WTC11 (cell line): ENCODE measurements at places on chromosomes 4 and X. TPM values are rescaled to one million over a fixed set of nuclear protein-coding genes. Genes with fewer than 3 reads are reported as not detected.

GRCh38 chr4:28443371-28443770, 1582.7 kb downstream of the STIM2 start:
- no peak for DNase-seq

DNA sequence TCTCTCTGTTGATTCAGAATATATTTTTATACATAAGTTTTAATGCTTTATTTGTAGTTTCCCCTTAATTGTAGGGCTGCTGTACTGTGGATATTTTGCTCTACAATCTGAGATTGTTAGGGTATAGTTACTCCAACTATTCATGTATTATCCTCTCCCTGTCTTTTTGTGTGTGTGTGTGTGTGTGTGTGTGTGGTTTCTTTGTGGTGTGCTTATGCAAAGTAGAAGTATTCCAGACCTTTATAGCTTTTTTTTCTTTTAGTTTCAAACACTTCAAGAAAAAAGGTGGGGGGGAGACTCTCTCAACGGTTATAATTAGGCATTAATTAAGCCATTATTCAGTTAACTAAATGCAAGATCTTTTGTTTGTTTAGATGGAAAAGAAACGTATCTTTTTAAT, 6.7 kb downstream of the SMAD1 start:
- no peak for DNase-seq

DNA sequence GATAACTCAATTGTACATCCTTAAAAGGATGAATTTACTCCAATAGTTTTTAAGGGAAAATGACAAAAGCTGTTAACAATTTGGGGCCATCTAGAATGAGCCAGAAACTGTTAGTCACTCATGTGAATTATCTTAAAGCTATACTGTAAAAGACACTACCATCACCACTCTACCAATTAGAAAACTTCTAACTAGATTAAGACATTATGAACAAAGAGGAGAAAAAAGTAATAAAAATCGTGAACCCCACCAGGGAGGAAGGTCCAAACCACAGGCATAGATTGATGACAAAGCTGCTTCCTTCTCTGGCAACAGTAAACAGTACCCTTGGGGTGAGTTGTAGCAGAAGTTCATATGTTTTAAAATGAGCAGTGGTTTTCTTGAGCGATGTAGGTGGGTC, 106.1 kb downstream of the PDGFC start:
- no peak for DNase-seq

DNA sequence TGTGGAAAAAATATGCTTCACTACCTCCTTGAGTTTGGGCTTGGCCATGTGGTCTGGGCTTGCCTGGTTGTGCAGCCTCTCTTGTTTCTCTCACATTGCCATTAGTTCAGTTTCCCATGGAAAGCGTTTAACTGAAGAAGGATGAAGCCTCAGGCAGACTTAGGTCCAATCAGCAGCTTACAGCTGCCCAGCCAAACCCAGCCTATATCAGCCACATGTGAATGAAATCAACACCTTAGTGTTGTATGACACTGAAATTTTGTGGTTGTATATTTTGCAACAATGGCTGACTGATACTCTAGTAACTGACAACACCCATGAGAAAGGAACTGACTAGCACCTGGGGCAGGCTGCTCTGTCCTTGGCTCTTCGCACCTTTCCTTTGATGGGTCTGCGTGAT, 81.2 kb downstream of the KLF8 start:
- no peak for DNase-seq

Gene DRD5
- 0.07 TPM in 2 of 3 replicates, not detected in the other for total RNA-seq

DNA sequence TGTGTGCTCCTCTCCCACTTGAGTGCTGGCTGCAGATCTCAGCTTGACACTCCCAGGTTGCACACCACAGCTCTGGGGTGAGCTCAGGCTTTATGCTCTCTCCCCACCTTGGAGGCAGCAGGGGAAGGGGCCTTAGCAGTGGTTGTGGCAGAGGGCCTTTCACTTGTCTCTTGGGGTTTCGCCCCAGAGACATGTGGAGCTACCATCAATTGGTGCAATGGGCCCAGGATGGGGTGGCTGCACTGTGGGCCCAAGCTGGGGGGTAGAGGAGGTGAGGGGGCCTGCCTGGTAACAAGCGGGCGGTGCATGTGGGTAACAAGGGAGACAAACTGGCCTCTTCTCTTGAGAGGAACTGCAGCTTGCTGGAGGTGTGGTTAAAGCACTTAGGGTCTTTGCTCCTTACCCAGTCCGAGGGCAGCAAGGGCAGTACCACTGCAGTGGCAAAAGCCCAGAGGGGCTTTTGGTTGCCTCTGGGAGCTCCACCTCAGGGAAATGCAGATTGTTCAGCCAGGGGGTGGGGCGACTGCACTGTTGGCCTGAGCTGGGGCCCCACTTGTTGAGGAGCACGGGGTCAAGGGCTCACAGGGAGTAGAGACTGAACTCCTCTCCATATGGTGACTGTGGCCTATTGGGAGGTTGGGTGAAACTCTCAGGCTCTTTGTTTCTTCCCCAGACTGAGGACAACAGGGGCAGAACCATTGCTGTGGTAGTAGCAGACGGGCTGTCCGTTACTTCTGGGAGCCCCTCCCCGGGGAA, 30.5 kb upstream of the OR13H1 start:
- no peak for DNase-seq

DNA sequence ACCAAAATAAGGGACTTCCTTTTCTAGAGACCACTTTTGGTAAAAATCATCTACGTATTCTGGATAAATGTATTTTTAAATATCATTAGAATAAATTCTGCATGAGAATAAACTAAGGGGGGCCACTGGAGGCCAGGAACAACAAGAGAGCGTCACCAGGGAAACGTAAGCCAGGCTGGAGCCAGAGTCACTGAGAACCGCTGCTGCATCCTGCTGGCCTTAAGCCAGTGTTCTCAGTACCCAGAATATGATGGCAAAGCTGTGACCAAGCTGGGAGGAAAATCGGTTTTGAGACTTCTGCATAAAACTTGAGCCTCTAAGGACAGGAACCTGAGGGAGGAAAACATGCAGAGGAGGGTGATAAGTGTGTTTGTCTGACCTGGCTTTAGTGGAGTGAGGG, 63.0 kb upstream of the FAM9A start:
- no peak for DNase-seq

DNA sequence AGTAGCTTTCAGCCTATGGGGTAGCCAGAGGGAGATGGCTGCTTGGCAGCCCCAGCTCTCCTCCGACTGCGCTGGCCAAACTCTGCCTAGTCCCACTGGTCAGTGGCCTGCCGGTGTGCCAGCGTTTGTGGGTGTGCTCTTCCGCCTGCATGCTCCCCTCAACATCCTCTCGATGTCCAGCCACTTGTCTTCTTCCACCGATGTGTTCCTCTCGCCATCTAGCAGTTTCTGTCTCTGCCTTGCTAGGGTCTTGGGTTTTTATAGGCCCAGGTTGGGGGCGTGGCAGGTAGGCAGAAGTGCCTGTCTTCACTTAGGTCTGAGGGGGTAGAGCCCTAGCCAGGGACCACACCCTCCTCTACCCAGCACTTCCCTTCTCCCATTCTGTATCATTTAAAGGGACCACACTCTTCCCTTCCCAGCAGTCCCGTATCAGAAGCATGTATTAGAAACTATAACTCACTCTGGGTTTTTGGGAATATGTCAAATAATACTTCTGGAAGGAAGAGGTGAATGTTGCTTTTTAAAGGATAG, 124.4 kb downstream of the KDM6A start:
- DNase-seq: no peak

DNA sequence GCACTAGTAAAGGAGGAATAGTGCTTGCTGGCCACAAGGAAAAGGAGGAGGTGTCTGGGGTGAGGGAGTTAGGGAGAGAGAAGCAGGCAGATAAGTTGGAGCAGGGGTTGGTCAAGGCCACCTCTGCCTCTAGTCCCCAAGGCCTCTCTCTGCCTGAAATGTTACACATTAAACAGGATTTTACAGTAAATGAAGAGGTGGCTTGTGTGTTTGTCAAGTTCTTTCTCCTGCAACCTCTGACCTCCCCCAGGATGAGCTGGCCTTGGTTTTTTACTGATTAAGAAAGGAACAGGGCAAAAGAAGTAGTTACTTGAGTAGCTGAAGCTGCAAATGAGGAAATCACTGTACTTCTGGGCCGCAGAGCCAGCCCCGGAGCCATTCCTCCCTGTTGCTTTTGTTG, 2.0 kb downstream of the GJB1 start:
- no peak for DNase-seq

- no peak for DNase-seq
These were observed 969.3 kb upstream of the FTHL17 start for GRCh38 chrX:32041181-32041580.

DNA sequence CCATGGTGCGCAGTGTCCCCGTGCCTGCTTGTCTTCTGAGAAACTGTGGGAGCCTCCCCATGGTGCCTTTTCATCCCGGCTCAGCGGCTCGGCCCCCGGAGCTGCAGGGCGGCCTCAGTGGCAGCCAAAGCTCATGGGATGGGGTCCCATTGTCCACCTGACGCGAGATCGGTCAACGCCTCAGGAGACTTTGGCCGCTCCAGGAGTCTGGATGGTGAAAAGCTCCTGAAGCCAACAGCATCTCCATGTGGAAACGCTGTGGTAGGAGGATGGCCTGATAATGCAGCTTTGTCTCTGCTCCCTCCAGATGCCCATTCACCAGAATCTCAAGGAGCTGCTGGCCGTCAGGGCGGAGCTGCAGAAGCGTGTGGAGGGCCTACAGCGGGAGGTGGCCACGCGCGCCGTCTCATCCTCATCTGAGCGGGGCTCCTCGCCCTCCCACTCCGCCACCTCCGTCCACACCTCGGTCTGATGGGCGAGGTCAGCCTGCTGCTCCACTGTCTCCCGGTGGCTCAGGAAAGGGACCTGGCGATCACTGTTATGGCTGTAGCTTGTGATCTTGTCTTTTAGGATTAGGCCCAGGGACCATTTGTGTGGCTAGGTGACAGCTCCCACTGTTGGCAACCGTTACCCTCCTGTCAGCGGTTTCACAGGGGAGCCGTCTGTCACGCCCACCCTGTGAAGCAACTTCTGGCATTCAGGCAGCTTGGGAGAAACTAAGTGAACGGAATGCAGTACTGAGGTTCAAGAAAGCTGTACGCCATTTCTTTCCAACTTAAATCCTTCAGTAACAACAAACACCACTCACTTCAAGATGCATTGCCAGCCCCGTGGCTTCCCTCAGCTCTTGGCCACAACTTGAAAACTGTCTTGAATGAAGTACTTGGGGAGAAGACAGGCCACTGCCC, 69.3 kb downstream of the MTMR1 start:
- DNase-seq: no peak

DNA sequence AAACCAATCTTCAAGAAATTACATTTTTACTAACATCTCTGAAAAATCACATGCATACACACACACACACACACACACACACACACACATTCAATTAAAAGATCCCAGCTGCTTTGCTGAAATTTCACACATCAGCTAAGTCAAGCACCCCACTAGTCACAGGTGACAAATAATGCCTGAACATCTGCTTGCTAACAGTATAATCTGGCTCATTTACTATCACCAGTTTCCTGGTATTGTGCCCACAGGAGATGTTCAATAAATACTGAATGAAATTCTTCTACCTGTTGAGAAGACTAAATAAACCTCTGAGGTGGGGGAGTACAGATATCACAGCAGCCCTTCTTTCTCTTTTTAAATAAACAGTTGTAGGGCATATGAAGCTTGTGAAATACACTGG, 994.0 kb downstream of the ARAP2 start:
- DNase-seq: no peak

DNA sequence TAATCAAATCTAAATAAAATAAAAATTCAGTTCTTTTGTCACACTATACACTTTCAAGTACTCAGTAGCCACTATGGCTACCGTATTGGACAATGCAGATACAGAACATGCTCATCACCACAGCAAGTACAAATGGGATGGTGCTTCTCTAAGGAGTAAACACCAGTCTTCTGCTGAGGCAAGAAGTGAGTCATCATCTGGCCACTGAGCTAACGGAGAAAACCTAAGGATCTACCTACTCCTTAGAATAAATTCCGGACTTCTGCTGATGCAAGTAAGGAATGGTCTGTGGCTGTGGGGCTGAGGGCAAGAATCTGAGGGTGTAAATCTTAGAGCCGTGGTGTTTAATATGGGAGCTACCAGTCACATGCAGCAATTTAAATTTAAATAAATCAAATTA, 11.3 kb upstream of the RBMXL3 start:
- DNase-seq: no peak

Gene INTS6L
- 5.4 to 8.2 TPM (median 6.5 TPM) in 3 replicates for total RNA-seq

DNA sequence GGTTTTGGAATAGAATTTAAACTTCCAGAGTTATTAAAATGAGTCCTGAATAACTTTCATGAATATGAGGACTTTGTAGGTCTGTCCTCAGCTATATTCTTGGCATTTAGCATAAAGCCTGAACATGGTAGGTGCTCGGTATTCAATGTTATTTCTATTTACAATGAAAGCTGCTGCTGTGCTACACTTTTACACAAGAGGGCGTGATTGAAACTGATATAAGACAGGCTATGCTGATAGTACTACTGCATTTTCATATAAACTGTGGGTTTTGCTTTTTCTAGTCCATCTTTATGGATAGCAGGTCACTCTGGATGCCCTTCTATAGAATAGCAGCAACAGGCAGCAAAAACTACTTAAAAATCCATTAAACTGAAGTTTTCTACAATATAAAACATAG, 12.3 kb upstream of the GNPDA2 start:
- DNase-seq: no peak

DNA sequence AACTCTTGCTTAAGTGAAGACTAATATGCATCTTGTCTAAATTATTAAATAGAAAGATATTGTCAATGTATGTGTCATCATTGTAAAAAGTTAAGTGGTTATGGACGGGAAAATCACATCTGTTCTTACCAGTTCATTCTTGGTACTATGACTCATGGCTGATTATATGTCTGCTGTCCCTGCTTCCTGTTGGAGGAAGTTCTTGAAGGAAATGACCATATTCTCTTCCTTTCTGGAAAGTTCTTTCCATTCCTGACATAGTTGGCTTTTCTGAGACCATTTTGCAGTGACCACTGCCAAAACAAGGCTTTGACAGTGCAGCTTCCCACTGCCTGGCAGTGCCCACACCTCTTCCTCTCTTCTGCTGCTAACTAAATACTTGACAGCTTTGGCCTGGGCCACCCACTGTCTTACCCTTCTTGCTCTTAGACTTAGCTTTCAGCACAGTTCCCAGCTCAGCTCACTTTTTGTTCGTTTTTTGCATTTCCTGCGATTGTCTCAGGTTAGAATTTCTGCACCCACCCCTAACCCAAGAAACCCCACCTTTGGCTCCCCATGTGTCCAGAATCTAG, 13.2 kb upstream of the CLDN24 start:
- no peak for DNase-seq

DNA sequence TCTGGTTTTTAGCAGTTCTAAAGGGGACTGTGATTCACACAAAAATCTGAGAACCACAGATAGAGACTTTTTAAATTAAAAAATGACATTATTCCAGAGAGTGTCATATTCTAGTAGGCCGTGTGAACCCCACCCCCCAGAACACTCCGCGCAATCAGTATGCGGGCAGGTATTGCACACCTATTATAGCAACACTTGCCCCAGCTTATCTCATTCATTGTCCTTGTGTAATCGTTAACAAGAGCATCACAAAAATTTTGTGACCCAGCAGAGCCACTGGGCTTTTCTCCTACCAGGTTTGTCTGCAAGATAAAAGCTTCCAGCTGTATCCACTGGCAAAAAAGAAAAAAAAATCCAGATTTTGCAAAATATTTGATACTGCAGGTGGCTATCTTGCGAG, 394.1 kb upstream of the SMIM31 start:
- DNase-seq: no peak
